ENCODE measurements at places on chromosomes 3 and 15.

DNA sequence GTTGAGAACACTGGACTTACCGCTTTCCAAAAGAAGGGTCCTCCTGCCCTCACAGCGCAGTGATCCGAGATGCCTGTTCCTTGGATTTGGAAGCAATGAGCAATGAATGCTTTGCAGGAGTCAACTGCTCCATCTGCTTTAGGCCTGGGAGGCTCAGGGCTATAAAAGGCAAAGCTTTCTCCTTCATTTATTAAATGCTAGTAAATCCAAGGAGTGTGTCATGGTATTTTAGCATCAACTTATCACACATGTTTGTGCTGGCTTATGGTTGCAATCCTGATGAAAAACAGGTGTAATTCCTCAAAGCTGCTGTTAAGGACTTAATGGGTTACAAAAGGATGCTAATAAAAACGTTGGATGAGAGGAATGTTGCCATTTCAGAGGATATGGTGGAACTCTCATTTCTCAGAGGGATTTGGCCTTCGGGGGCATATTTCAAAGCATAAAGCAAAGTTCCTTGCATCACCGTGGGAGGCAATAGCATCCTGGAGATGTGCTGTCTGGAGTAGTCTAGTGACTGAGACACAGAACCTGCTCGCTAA lies 158.5 kb upstream of the TPM1 start:
- DNase-seq, result no peak

- DNase-seq, result no peak
Observed at GRCh38 chr3:127000119-127000518, 17.2 kb downstream of the PLXNA1 start.

DNA sequence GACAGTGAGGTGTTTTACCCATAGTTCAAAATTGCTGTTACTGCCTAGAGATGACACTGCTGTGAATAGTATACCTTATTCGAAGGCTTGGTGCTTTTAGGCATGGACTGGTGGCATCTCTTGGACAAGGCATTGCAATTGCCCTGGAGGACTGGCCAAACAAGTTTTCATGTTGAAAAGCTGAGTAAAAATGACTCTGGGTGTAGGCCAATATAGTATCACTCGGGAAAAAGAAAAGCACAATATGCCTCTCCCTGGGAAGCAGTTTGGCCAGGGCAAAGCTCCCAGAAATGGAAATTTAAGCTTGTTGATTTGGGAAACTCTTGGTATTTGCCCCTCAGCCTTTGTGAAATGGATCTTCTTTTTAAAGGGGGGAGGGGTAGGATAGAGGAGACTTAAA lies 54.8 kb downstream of the ZNF609 start:
- no peak for DNase-seq

DNA sequence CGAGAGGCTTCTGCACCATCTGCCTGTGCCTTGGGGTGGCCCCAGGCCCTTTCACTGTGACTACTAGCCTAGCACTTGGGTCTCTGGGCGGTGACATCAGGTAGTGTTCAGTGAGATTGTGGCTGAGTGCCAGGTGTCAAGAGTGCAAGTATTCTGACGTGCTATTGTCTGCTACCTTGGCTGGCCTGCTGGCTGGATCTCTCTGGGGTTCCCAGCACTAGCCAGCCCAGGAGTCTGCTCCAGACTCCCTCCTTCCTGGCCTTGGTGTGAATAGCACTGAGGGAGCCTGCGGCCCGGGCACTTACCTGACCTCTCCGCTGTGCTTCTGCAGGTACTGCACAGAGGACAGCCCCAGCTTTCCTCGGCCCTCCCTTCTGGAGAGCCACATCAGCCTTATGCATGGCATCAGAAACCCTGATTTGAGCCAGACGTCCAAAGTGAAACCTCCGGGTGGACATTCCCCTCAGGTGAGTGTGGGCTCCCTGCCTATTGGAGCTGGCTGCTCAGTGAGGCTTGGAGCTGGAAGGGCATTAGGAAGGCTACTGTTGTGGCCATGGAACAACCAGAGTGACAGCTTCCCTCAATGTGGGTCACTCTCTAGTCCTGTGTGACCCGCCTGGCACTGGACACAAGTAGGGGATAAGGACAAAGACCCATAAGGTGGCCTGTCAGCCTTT lies 17.5 kb upstream of the ALPK3 start:
- DNase-seq, result peak; percentile 7

DNA sequence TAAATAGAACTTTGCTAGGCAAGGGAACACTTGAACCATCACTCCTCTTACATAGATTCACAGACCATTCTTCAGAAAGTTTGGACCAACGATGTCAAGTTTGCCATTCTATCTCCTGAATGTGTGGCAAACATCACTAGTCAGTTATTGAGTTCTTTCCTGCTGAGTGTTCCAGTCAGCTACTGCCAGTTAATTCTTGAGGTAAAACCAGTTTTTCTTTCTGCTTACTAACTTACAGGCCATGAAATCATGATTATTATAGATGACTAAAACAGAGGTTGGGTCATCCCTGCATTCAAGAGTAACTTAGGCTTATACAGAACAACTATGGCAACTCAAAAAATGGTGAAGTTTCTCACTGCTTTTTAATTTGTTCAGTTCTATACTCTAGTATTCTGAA lies 88.2 kb downstream of the AP4E1 start:
- no peak for DNase-seq

DNA sequence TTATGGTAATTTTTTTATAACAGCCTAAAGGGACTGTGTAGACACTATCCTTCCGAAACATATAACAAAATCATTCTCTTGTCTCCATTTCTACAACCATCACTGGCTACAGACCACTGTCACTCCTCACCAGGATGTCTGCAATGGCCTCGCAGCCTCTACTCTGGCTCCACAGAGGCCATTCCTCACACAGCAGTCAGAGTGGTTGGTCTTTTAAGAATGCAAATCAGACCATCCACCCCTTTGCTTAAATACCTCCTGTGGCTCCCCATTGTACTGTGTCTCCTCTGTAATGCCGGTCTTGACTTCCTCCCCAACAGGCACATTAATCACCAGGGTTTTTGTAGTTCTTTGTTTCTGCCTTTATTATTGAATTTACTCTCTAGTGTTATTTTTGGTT lies 344.8 kb downstream of the ERC2 start:
- no peak for DNase-seq

DNA sequence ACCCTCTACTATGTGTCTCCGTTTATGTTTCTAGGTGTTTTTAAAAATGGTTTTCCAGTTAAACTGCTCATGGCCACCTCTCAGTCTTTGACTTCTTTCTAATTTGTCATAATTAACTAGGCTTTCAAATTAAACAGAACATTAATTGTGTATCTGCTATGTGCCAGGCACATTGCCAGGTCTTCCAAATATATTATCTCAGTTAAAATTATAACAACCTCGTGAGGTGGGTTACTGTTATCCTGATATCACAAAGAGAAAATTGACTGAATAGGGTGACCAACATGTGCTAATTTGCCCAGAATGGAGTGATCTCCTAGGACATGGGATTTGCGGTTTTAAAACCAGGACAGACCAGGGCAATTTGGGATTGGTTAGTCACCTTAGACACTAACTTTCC lies 222.4 kb upstream of the TLE3 start:
- DNase-seq, result no peak

GRCh38 chr3:37852097-37852496 lies 9.6 kb upstream of the CTDSPL start:
- peak; percentile 66 for DNase-seq

DNA sequence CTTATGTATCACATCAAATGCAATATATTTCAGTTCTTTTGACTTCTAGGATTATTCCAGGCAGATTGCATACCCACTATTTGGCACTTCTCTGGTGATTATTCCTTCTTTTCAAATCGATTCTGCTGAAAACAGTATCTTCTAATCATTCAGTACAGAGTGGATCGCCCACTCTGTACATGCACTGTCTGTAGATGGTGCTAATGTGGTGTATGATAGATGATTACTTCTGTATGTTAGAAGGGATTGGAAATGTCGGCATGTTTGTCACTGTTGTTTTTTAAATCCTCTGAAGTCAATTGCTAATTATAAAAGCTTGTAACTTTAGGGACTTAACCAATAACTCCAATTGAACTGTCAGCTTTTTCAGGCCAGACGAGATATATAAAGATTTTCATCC lies 642.5 kb downstream of the GRM7 start:
- no peak for DNase-seq

Measured in dermis microvascular lymphatic vessel endothelial cell (primary cell).